Stimulated activated CD8-positive, alpha-beta memory T cell treated with anti-CD3 and anti-CD28 coated beads, Interleukin-2, amount 100 ng/mL, for 1 hour (primary cell): ENCODE measurements at places on chromosomes 2 and 18.

DNA sequence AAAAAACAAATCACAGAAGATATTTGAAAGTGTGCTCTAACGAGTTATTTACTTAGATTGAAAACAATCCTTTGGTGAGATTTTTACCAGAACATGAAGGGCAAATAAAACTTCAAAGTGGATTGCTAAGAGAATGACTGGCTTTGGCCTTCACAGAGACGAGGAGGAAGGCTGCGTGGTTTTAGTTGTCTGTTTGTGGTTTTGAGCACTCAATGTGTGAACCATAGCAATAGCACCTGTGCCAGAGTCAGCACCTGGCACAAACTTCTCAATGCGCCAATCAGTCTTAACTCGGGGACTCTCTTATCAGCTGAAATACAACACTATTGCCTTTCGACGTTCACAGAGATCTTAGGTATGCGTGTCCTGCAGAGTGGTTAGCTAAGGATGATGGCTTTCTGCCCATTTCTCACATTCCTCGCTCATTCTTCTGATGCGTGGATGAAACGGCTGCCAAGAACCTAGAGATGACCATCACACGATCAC is 70.0 kb downstream of the MBP start:
- no peak for DNase-seq

- DNase-seq = no peak
Observed at GRCh38 chr2:37625156-37625555, 46.3 kb downstream of the CDC42EP3 start.

DNA sequence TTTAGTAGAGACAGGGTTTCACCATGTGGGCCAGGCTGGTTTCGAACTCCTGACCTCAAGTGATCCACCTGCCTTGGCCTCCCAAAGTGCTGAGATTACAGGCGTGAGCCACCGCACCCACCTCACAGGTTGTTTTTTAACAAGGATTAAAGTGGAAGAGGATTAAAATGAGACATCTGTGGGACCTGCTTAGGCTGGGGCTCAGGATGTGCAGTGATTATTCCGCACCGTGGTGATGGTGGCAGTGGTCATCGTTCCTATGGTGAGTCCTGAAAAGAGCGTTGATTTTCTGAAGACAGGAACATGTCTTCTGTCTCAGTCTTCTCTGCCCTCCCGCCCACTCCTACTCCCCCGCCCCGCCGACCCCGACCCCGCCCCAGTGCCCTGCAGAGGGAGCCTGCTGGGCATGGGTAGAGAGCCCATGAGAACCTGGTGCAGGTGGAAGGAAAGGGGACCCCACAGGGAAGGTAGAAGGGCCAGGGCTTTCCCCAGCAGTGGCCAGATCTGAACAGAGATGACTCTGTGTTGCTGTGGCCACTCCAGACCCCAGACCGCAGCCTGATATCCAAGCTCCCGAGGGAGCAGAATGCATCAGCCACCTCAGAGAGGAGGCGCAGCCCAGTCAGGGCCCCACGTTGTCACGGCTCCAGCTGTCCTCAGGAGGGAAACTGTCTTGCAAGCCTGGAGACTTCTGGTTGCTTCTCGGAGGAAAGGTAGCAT is 34.5 kb upstream of the FOSL2 start:
- no peak for DNase-seq

GRCh38 chr2:98134172-98135005 is 47.4 kb downstream of the VWA3B start:
- no peak for DNase-seq

- DNase-seq = no peak
Observed at GRCh38 chr2:58533376-58533775, 292.3 kb upstream of the FANCL start.
